ENCODE measurements at places on chromosomes 4 and X.

- DNase-seq, result no peak
Measured at GRCh38 chr4:77376788-77377460, 219.9 kb downstream of the CCNG2 start.

GRCh38 chr4:150256225-150256620 lies 178.0 kb downstream of the DCLK2 start:
- DNase-seq, result no peak

DNA sequence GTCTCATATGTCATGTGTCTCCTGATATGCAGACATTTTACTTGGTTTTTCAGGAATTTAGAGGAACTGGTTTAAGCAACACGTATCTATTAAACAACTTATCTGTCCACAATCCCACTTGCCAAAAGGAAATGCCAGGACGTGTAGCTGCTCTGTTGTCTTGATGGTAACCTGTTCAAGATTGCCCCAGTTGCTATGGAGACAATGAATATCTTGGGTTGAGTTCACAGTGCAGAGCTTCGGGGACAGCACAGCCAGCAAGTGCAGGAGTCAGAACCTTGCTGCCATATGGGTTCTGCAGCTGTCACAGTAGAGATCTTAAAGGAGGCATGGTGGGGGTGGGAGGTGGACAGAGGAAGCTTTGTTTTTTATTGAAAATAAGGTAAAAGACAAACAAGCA lies 28.7 kb upstream of the FAM9B start:
- DNase-seq, result no peak

GRCh38 chr4:3025881-3026280 lies 48.5 kb downstream of the HTT-AS start:
- no peak for DNase-seq

GRCh38 chr4:772776-773175 lies 53.2 kb downstream of the CPLX1 start:
- no peak for DNase-seq

GRCh38 chrX:43481576-43481975 lies 174.5 kb upstream of the MAOA start:
- no peak for DNase-seq

GRCh38 chrX:80765220-80765625 lies 44.5 kb downstream of the BRWD3 start:
- DNase-seq, result no peak

DNA sequence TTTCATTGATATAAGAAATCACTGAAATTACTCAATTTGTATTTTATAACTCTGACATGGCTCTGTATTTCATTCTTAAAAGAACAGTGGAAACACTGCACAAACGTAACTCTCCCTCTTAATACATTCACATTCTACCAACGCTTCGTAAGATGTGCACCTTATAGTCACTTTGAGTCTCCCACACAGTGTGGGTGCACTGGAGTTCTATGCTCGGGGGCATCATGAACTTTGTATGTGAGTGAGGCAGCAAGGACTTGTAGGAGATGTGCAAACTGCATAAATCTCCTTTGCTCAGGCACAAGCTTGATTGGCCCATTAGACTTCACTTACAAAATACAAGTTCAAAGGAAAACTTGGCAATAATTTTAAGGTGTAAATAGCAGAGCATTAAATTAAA lies 2385.0 kb upstream of the TENM3 start:
- DNase-seq, result no peak

GRCh38 chr4:15459706-15460105 lies 10.0 kb upstream of the CC2D2A start:
- DNase-seq, result no peak

- DNase-seq, result no peak
Measured at GRCh38 chrX:37746951-37747350, 32.9 kb upstream of the CYBB start.

GRCh38 chrX:132821974-132822633 lies 136.3 kb downstream of the HS6ST2 start:
- DNase-seq, result no peak

GRCh38 chr4:180134091-180134866 lies 2108.9 kb upstream of the TENM3 start:
- DNase-seq, result no peak

GRCh38 chr4:138010639-138011038 lies 231.5 kb downstream of the SLC7A11 start:
- DNase-seq, result no peak

DNA sequence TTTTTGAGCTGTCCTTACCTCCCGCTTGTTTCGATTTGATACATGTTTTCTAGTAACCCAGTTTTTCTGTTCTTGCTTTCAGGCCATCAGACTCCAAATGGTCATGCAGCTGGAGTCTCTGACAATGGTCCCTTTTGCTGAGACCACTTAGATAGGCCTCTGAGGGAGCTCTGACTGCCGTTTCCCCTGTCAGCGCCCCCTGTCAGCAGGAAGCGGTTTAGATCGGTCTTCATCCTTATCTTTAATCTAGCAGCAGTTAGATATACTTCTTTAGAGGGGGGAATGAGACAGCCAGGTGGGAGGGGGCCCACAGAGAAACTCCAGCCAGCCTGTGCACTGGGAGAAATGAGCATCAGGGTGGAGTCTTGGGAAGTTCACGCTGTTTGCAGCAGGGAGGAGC lies 457.9 kb downstream of the GPAT3 start:
- no peak for DNase-seq

GRCh38 chrX:103513067-103513466 lies 6.2 kb downstream of the RAB40A start:
- no peak for DNase-seq

GRCh38 chr4:4575284-4576211 lies 33.7 kb upstream of the STX18 start:
- peak; percentile 68 for DNase-seq

GRCh38 chr4:22695029-22695428 lies 2.3 kb downstream of the GBA3 start:
- no peak for DNase-seq

- DNase-seq, result no peak
Measured at GRCh38 chrX:154064637-154065435, 32.7 kb downstream of the MECP2 start.

GRCh38 chr4:169117591-169118081 lies 107.6 kb upstream of the CBR4 start:
- no peak for DNase-seq

DNA sequence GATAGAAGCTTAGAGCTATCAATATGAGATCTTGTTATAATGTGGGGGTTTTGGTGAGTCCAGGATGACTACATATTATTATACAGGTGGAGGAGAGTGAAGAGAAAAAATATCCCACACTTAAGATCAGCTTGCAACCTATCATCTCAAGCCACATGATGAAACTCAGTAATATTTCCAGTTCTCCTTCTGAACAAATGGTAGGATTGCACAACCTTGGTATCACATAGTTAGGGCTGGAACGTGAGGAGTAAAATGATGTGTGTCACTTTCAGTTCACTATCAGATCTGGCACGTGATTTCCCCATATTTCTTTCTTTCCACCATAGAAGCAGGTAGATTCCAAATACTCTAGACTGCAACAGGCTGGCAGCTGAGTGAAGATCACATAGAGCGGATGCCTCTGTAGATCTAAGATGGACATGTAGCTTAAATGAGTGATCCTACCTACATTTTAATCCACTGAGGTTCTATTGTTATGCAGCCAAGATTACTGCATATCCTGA lies 150.6 kb upstream of the ANKRD50 start:
- no peak for DNase-seq

- DNase-seq, result no peak
Measured at GRCh38 chr4:57442831-57443291, 332.7 kb upstream of the IGFBP7 start.

DNA sequence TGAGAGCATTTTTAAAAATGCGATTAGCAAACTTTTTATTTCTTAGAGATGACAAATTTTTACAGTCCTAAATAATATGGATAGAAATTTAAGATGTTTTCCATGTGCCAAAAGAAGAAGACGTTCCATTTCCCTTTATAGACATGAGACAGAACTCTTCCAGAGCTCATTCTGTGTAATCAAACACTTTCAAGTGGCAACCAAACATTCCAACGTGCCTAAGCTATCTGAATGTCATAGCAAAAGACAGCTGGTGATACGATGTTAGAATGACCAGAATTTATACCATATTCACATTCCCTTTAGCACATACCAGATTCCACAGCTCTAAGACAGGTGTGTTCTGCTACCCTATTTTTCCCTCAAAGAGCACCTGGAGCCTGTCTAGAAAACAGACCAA lies 133.2 kb downstream of the ENOX2 start:
- DNase-seq, result no peak

GRCh38 chr4:24243641-24244040 lies 340.7 kb downstream of the DHX15 start:
- DNase-seq, result no peak

GRCh38 chr4:168841000-168841671 lies 168.9 kb downstream of the CBR4 start:
- no peak for DNase-seq

DNA sequence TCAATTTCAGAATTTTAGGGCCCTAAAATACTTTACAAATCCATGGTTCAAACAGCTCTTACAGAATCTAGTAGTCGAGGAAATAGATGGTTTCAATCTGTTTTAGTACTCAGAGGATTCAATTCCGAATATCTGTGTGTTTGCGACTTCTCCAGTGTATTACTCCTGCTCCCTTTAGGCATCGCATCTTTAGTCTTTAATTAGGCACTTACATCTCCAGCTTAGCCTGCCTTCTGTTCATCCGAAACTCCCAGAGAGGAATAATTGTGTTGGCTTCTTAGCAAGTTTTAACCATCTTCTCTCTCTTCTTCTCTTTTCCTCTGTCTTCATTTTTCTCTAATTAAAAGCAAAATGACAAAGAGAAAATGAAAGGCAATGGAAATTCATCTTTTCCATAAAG lies 1901.3 kb upstream of the TENM3 start:
- DNase-seq, result no peak

- no peak for DNase-seq
Measured at GRCh38 chrX:72002875-72003274, 92.2 kb downstream of the NHSL2 start.

GRCh38 chr4:95537863-95538488 lies 10.8 kb downstream of the UNC5C start:
- DNase-seq, result no peak

GRCh38 chr4:81621490-81621889 lies 149.8 kb upstream of the RASGEF1B start:
- DNase-seq, result no peak

- DNase-seq, result no peak
Measured at GRCh38 chr4:7518871-7519637, 84.3 kb upstream of the PSAPL1 start.

- DNase-seq, result no peak
Measured at GRCh38 chr4:1414831-1415680, 8.8 kb upstream of the NKX1-1 start.

GRCh38 chr4:38095691-38096090 lies 135.5 kb downstream of the PTTG2 start:
- DNase-seq, result no peak
